ENCODE measurements at places on chromosomes 3 and 15.

DNA sequence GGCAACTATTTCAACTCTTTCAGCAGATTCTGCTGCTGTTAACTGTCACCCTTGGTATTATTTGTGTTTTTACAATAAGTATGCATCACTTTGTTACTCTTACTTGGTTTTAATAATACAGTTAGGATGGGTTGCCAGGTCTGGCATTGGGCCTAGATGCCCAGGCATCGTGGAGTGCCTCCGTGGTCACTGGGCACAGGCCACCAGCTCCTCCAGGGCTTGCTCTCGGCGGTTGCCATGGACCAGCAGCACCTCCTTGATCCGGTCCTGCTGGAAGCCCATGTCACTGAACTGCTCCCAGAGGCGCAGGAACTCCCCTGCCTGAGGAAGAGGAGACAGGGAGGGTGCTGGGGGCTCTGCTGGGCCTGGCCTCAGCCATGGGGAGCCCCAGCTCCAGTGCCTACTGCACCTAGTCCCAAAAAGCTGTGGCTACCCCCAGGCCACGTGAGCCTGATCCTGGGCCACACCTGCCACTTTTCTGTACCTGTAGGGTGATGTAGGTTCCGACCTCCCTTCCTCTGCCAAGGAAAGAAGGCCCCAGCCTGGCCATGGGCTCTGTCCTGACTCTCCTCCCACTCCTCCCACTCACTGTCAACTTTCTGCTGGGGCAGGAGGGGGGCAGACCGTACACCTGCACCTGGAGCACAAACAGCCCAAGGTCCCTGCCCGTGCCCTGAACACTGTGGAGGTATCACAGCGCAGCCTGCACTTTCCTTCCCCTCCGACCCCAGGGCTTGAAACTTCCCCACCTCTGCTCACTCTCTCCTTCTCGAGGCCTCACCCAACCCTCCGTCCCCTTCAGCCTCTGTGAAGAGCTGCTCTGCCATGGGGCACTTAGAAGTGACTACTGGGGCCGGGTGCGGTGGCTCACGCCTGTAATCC lies 16.6 kb downstream of the KBTBD13 start:
- no peak for DNase-seq

DNA sequence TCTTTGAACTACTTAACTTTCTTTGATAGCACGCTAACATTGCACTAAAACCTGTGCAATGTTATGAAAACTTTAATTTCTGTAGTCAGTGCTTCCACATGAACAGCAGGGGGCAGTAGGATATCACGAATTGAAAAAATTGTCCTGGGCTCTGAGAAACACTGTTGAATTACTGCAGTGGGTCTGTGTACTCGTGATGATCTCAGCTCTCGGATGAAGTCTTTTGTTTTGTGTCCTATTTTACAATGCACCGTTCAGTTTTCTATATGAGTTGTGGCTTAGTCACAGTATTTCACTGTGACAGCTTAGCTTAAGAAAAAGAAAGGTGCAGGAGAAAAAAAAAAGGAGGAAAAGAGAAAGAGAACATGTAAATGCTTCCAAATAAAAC lies 141.3 kb upstream of the CCDC54 start:
- peak; percentile 41 for DNase-seq

- DNase-seq, result no peak
Measured at GRCh38 chr3:56677286-56677685, 5.8 kb downstream of the TASOR start.

- no peak for DNase-seq
Measured at GRCh38 chr3:105661461-105661860, 207.4 kb downstream of the CBLB start.

DNA sequence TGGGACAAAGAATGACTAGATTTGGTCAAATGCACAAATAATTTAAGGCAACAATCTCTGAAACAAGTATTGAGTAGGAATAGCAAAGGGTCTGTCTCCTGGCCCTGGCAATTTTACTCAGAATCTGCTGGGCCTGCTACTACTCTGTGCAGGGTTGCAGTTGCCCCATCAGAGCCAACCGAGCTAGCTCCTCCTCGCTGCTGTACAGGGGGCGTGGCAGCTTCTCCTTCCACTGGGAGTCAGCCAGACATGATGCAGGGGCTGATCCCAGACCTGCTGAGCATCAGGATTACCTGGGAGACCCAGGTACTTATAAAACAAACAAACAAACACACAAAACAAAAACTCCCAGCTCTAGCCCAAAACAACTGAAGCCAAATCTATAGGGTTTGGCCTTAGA lies 30.5 kb upstream of the PXYLP1 start:
- DNase-seq, result no peak

- no peak for DNase-seq
Measured at GRCh38 chr15:36428102-36428845, 151.2 kb upstream of the CDIN1 start.

- DNase-seq, result peak; percentile 66
Measured at GRCh38 chr15:40307421-40308211, at the start of gene PLCB2. PLCB2 (minus strand) TSS chr15:40307935; CDS start chr15:40307672, 263 bp downstream.

DNA sequence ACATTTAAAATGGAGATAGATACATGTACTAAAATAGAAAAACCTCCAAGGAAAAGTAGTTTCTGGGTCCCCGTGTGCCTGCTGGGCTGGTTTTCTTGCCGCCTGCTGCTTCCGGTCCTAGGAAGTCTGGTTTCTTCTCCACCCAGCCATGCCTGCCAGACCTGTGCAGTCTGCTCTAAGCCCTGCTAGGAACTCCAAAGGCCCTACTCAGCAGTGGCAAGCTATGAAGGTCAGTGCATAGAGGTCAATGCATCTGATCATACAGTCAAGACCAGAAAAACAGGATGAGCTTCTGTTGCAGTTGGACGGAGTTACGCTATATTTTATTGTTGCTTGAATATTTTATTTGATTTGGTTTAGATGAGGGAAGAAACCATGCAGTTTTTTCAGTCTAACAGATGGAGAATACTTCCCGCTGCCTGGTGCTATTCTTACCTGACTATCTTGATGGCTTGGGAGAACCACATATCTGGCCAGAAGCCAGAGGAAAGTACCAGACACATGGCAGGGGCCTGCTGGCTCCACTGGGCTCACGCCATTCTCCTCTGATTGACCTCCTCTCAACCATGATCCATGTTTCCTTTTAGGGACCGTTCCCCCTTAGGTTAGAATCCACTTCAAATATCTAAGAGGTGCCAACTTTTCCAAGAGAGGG lies 226.8 kb upstream of the ST8SIA2 start:
- no peak for DNase-seq

- no peak for DNase-seq
Measured at GRCh38 chr3:119205685-119206084, 32.3 kb downstream of the UPK1B start.

GRCh38 chr15:69317392-69317841 lies 18.7 kb downstream of the PAQR5 start:
- no peak for DNase-seq

GRCh38 chr3:43873723-43874122 lies 183.0 kb downstream of the ABHD5 start:
- no peak for DNase-seq

GRCh38 chr15:66800584-66801235 lies 98.7 kb downstream of the SMAD6 start:
- no peak for DNase-seq
